Fibroblast of skin of left quadriceps (primary cell): ENCODE measurements at places on chromosomes 11 and 22.

DNA sequence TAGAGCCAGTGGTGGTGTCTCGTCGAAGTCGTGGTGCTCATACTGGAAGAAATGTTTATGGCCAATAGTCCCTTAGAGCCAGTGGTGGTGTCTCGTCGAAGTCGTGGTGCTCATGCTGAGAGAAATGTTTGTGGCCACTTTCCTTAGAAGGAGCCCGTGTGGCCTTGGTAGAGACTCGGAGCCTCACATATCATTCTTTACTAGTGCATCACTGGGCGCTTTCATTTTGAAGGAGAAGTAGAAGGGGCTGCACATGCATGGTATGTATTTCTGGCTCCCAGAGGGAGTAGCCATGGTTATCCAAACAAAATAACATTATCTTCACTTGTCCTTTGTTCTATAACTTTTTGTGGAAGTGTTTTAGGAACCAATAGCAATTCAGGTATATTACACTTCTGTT lies 69.5 kb downstream of the JAM3 start:
- no peak for DNase-seq

GRCh38 chr11:64358907-64359711 lies at the start of gene RPS6KA4:
RPS6KA4 (plus strand) TSS chr11:64359162; CDS start chr11:64359236, 74 bp downstream.
- DNase-seq: no peak

DNA sequence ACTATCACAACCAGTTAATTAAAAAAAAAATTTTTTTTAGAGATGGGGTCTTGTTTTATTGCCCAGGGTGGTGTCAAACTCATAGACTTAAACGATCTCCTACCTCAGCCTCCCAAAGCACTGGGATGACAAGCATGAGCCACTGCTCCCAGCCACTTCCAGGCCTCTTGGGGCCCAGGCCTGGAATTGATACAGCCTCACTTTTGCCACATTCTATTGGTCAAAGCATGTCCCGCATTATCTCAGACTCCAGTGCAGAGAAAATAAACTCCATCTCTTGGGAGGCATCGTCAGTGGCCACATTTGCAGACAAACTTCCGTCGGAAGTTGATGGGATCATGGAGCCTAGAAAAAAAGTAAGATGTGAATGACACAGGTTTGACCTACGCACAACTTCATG lies 9.4 kb upstream of the RASD2 start:
- no peak for DNase-seq

- no peak for DNase-seq
Observed at GRCh38 chr22:32583921-32584335, 109.3 kb downstream of the FBXO7 start.

GRCh38 chr11:57205041-57205641 lies 23.4 kb downstream of the LRRC55 start:
- DNase-seq: no peak

- no peak for DNase-seq
Observed at GRCh38 chr11:44880511-44880910, 70.2 kb downstream of the TP53I11 start.

DNA sequence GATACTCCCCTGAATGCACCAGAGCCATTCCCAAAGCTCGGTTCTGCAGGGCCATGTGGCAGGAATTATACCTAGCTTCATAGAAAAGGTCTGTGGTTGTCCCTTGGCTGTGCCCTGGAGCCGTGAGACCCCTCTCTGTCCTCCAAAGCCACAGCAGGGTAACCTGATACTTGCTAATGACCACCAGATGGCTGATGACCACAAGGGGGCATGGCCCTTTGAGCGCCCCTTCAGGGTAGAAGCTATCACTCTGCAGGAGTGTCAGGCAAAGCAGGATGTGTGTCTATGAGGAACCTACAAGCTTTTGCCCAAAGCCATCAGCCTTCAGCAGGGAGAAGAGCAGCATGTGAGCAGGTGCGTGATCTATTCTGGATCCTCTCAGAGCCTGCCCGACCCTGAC lies 95.3 kb downstream of the NTM start:
- no peak for DNase-seq

DNA sequence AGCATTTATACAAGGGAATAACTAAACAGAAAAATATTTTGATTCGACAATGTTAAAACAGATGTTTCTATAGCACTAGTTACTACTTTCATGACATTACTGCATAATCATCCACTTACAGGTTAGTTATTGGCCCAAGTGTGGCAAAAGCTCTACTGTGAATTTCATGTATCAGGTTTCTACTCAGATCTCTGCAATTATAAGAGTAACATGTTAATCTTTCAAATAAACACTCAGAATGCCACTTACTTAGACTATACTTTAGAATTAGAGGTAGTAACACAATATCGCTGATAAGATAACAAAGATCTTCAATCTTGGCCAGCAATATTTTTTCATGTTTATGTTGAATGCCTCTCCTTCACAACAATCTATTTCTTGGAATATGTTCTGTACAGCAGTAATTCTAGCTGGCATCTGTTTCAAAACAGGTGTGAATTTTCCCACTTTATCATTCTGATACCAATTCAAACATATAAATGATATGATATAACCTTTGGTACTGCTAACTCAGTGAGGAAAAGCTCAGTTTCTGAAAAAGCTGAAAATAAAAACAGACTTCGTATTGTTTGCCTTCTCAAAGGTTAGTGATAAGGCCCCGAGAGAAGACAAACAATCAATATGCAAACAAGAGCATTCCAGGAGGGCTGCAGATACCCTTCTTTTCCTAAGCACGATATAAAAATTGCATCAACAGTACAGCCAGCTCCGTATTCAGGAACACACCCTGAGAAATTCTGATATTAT lies 11.0 kb upstream of the CCDC34 start:
- no peak for DNase-seq

GRCh38 chr11:105718641-105719040 lies 108.8 kb downstream of the GRIA4 start:
- no peak for DNase-seq

- DNase-seq: no peak
Observed at GRCh38 chr22:24588381-24588756, 4.5 kb downstream of the LRRC75B start.

DNA sequence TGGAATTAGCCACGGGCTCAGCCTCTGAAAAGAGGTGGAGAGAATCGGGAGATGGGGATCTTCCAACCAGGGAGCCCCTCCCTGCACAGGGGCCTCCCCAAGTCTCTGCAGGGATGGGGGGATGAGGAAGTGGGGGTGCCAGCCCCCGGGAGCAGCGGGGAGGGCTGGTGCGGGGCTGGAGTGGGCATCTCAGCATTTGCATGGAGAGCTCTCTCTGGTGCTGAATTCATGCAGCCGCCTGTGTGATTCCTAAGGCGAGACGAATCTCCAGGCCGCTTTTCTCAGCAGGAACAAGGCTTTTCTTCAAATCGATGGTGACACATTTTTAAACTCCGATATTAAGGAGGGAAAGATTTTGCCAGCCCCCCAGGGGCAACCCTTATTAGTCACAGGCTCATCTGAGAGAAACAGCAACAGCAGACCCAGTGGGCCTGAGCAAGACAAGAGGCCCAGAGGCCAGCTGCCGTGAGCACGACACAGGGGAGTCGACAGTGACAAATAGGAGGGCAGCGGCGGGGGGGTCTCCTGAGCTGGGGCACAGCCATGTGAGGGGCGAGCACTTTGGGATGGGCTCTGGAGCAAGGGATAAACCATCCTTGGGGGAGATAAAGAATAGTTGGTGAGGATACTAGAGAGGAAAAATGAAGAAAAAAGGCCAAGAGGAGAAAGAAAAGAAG lies 29.0 kb downstream of the MACROD1 start:
- no peak for DNase-seq

GRCh38 chr22:37118083-37118482 lies 8.6 kb upstream of the TMPRSS6 start:
- DNase-seq: no peak

DNA sequence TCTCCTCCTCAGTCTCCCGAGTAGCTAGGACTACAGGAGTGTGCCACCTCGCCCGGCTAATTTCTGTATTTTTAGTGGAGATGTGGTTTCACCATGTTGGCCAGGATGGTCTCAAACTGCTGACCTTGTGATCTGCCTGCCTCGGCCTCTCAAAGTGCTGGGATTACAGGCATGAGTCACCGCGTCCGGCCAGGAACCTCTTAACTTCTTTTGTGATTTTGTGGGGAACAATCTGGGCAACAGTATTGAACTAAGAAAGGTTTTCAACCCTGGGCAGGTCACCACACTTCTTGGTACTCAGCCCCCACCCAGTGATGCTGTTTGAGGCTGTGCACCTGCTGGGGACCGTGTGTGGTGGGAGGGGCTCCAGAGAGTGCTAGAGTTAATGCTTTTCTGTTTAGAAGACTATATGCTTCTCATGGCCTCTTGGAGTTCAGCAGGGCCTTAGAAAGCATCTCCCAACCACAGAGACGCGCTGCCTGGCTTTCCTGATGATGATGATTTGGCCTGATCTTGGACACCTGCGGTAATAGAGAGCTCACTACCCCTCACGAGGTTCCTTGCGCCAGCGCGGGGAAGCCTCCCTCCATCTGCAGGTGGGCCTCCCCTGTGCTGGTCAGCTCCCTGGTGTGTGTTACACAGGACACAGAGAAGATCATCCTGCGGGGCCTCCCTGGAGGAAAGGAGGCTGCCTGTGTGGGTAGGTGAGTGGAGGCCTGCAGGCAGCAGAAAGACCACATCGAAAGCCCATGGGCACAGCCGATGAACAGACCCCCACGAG lies 1.2 kb downstream of the DENND6B start:
- no peak for DNase-seq

GRCh38 chr22:26602127-26602526 lies 12.2 kb upstream of the TPST2 start:
- no peak for DNase-seq

DNA sequence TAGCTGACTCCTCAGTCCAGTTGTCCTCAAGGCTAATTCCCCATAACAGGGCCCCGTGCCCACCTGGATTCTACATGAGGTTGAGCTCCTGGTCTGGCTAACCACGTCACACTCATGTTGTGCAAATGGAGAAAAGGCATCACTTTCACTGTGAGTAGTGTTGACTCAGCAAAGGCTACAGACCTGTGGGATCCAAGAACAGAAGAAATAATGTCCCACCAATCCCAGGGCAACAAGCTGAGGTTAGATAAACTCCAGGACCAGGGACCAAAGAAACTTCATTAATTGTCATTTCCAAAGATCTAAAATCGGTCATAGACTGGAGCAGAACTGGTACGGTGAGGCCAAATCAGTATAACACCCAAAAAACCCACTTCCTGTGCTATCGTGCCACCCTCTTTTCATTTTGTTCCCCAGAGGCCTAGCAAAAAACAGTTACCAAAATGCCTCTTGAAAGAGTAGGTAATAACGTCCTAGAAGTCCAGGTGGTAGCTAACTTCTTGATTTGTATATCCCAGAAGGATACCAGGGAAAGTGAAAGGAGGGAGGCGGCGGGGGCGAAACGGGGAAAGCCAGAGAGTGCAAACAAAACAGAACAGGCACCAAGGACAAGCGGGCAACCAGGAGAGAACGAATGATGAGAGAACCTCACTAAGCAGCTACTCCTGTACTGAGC lies 1.4 kb downstream of the PCSK7 start:
- no peak for DNase-seq
